Cerebellar nuclear complex (tissue), 1 donor: ENCODE measurements at places on chromosomes 3 and 15.

DNA sequence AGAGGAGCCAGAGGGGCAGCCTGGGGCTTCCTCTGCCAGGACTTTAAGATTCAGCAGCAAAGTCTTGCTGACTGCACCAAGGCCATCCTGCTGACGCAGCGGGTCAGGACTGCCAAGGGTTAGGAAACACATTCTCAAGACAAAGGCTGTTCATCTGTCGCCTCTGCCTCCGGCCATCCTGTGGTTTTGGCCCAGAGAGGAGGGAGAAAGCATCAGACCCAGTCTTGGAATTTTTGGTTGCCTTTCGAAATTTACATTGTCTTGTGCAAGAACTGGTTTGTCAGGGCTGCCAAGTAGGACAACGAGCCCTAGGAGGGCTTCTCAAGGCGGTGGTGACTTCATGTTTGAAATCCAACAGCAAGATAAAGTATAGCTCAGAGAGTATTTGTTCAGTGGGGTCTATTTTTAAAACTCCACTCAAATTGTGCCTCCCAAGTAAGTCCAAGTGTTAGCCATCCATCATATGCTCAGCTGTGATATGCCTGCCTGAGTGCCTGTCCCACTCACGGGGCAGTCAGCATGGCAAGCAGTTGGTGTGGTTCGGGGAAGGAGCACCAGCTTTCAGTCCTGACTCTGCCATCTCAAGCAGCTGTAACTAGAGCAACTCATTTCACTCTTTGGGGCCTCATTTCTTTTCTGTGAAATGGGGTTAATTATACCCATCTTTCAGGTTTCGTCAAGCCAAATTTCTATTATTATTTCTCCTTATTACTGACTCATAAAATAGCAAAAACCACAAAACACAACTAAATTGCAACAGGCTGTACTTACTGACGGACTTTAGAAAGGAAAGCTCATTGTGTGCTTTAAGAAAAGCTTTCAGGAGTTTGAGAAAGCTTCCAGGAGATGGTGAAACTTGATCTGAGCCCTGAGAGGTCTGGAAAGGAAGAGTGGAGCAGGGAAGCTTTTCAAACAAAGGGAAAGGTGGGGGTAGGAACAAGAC lies 42.4 kb upstream of the RHO start:
- no peak for DNase-seq

DNA sequence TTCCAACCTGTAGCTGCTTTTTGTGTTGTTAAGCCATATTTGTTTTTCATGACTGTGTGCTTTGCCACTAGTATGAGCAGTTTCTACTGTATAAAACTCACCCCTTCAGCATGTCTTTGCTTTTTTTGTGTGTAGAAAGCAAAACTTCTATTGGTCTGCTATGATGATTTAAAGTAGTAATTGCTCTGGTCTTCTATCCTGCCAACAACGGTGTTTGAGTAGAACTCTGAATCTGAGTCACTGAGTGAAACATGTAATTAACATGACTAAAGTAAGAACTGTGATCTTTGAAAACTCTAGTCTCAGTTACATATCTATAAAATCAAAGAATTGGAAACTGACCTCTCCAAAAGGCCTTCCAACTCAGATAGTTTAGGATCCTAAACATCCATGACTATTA lies 133.6 kb downstream of the TPRG1 start:
- DNase-seq, result no peak

DNA sequence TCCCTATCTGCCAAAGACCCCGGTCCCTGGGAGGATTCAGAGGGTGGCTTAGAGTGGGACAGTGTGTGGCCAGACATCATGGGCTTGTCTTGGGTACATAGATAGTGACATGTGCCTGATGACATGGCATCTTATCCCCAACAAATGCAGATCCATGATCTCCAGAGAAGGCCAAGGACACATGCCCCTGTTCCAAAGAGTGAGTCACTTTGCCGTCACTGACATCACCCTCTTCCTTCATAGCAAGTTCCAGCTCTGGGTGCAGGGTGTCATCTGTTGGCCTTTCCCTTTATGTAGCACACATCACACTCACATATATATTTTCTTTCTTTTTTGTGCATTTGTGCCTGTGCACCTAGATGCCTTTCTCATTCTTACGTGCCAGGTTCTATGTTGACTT lies 350.5 kb downstream of the LRTM1 start:
- no peak for DNase-seq

- no peak for DNase-seq
These were observed 81.6 kb downstream of the CDIN1 start for GRCh38 chr15:36661042-36661441.

GRCh38 chr3:69433969-69434325 lies 48.1 kb upstream of the FRMD4B start:
- no peak for DNase-seq

DNA sequence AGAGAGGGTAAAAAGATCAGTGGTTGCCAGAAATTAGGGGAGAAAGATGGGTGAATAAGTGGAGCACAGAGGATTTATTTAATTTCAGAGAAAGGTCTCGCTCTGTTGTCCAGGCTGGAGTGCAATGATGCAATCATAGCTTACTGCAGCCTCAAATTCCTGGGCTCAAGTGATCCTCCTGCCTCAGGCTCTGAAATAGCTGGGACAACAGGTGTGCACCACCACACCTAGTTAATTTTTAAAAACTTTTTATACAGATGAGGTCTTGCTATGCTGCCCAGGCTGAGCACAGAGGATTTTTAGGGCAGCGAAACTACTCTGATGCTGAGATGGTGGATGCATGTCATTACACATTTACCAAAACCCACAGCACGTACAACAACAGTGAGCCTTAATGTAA lies 20.9 kb upstream of the TLE3 start:
- no peak for DNase-seq

- no peak for DNase-seq
These were observed 63.9 kb downstream of the IL12A start for GRCh38 chr3:160052385-160053047.

GRCh38 chr3:126274735-126275619 lies 82.2 kb downstream of the KLF15 start:
- DNase-seq, result no peak

GRCh38 chr15:95603802-95604201 lies 726.7 kb upstream of the NR2F2 start:
- DNase-seq, result no peak

- DNase-seq, result no peak
These were observed 541.1 kb downstream of the MECOM start for GRCh38 chr3:169122416-169122815.

GRCh38 chr15:90060797-90061196 lies 41.5 kb downstream of the IDH2 start:
- no peak for DNase-seq

GRCh38 chr15:77064063-77064462 lies 6.8 kb downstream of the TSPAN3 start:
- no peak for DNase-seq

- DNase-seq, result no peak
These were observed 115.9 kb downstream of the DCLK3 start for GRCh38 chr3:36648241-36649034.

- no peak for DNase-seq
These were observed 20.7 kb upstream of the PPP2R3A start for GRCh38 chr3:135944831-135945230.

GRCh38 chr3:184175981-184176376 lies 1.3 kb downstream of the AP2M1 start:
- DNase-seq, result no peak
